ENCODE measurements at places on chromosomes 3 and 15.

GRCh38 chr3:53704363-53704725 is 141.9 kb downstream of the CHDH start:
- DNase-seq, result no peak

GRCh38 chr15:89068325-89068784 is 19.9 kb upstream of the ABHD2 start:
- DNase-seq, result no peak

DNA sequence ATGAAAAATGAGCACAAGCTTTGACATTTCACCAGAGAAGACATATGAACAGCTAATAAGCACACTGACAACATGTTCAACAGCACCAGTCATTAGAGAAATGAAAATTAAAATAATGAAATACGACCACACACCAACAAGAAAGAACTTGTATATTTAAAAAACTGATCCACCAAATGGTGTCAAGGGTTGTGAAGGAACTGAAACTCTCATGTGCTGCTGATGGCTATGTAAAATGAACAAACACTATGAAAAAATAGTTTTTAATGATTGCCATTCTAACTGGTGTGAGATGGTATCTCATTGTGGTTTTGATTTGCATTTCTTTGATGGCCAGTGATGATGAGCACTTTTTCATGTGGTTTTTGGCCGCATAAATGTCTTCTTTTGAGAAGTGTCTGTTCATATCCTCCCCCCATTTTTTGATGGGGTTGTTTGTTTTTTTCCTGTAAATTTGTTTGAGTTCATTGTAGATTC is 193.8 kb downstream of the SCAPER start:
- no peak for DNase-seq

DNA sequence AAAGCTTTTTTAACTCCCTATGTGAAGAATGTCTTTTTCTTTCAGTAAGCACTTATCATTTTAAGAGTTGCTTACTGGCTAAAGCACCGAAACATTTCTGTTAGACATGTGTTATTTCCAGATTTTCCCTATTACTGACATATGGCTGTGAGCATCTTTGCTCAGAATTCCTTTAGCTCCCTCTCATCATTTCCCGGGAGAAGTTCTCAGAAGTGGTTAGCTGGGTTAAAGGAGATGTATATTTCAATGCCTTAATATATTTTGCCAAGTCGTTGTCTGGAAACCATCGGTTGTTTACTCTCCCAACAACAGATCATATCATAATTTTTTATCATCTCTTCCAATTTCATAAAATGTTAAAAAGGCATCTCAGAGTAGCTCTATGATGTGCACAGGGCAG is 396.5 kb downstream of the OCA2 start:
- no peak for DNase-seq

- no peak for DNase-seq
These were observed 183.5 kb downstream of the SUCNR1 start for GRCh38 chr3:152056987-152057386.
